ENCODE measurements at places on chromosomes 7 and 10.

DNA sequence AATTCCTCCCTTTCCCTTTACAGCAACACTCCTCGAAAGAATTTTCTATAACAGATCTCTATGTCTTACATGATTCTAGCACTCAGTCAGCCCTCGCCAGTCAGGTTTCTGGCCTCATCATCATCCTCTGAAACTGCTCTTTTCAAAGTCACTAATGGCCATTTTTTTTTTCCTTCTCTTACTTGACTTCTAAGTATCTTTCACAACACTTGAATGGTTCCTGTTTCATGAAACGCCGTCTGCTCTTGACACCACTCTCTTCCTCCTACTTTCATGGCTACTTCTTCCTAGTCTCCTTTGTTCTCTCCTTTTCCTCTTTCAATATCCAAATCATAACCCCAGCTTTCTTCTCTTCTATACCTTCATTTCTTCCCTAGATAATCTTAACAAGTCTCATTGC, 100.5 kb upstream of the NRP1 start:
- no peak for DNase-seq

DNA sequence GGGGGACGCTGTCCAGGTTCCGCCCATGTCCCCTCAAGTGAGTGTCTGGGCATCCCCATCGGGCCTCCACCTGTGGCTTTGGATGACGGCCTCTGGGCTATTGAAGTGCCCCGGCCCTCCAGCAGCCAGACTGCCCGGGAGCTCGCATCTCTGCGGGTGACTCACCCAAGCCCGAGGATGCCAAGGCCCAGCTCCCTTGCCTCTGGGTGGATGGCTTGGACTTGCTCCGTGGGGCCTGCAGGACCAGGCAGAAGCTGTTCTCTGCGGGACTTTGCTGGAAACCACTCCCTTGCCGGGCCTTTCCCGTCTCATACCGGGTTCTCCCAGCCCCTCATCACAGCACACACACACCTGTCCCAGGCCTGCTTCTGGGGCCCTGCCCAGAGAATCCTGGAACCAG, 22.4 kb downstream of the DPYSL4 start:
- DNase-seq, result peak; percentile 34

DNA sequence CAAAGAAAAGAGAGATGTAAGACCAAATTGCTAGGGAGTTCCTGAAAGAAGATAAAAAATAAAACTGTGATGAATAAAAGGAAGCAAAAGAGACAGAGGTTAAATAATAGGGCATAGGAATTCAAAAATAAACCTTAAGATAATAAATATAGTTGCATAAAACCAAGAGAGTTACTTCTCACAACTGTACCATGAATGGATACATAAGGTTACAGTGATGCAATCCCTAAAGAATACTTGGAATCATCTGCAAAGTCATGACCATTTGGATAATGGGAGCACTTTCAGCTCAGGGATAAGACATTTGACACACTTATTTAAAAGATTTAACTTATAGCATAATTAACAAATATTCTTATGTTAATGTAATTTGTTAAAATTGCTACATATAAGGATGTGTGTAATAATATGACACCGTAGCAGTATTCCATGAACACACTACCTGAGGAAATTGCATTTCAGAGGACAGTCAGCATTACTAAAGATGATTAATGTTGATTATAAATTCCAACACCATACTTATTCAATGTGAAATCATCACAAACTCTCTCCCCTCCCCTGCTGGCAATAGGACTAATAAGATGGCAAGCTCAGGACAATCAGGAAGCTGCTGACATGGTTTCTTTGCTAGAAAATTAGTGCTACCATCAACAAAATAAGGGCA, 202.1 kb upstream of the AKR1E2 start:
- no peak for DNase-seq

GRCh38 chr10:77310288-77310840, 327.2 kb downstream of the KCNMA1 start:
- DNase-seq, result no peak

DNA sequence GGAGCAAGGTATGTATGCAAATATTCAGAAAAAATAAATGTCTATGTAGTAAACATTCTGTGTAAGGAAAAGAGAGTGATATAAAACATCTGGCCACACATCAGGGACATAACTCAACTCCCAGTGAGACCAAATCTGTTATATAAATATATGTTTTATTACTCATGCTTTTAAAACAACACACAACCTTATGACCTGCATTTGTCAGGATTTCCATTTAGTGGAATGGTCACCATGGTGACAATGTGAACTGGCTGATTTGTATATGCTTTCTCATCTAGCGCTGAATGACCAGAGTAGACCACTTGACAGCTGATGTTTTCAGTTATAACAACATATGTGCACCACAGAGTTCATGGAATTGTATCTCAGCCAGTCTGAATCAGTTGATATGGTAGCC, 551.7 kb downstream of the HTR7 start:
- DNase-seq, result no peak

- DNase-seq, result no peak
These were observed 8.3 kb downstream of the BRAT1 start for GRCh38 chr7:2546776-2547586.

- DNase-seq, result no peak
These were observed 266.9 kb downstream of the NEBL start for GRCh38 chr10:20630092-20630643.

GRCh38 chr7:111329367-111330234, 232.7 kb downstream of the IMMP2L start:
- DNase-seq, result no peak

DNA sequence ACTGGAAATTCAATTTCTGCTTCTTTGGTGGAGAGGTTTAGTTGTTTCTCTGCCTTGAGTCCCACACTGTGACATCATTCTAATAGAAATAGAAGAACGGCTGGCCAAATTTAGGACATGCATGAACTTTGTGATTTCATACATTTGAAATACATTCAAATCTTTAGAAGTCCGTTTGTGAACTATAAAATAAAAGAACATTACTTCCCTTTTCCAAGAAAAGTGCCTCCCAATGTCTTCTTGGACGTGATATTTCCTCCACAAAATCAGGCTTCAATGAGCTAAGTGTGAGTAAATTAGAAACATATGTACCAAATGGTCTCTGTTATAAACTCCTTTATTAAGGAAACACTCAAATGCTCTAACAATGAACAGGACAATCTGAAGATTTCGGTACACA, 314.5 kb upstream of the AKR1E2 start:
- DNase-seq, result no peak

DNA sequence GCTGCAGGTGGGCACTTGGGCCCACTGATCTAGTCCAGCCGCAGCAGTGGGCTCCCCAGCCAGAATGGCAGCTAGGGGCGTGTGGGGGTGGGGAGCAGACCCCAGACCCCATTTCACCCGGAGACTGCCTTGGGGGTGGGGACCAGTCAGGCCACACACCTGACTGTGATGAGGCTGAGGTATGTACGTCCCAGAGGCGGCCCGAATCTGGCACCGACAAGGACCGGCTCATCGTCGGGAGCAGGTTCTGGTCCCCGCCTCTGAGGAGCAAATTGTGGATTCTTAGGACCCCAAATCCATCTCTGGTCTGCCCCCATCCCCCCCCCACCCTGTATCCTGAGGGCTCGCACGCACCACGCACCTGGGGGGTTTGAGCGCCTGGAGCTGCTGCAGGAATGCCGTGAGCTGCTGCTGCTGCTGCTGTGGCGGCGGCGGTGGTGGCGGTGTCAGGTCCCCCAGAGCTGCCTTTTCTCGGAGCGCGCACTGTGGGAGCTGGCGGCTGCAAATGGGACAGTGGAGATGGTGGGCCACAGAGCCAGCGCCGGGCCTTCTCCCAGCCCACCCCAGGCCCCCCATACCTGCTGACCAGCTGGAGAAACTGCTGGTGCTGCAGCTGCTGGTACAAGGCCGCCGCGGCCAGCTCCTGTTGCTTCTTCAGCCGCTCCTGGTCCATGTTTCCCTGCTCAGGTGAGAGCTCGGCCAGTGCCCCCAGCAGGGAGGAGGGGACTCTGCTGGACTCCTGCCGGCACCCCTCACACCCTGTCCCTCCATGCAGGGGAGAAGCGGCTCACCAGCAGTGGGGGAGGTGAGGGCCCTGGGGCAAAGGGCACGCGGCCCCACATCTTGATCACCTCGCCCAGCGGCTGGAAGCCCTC, 10.2 kb downstream of the GIGYF1 start:
- no peak for DNase-seq

- no peak for DNase-seq
These were observed 18.9 kb upstream of the NRP1 start for GRCh38 chr10:33353334-33353733.

DNA sequence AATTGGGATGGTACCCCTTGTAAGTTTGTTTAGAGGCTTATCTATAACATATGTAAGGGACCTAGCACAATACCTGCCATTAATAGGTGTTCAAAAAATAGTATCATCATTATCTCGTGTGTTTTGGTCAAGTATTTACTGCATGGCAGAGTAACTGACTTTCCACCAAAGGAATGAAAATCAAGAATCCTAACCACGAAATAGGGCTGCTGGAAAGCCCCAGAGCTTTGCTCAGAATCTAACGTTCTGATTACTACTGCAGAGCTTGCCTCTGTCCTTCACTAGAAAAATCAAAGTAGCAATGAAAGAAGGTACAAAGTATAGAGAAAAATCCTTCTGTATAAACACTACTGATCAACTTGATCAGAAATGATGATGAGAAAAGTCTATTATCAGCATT, 34.9 kb downstream of the DCLRE1C start:
- DNase-seq, result no peak

DNA sequence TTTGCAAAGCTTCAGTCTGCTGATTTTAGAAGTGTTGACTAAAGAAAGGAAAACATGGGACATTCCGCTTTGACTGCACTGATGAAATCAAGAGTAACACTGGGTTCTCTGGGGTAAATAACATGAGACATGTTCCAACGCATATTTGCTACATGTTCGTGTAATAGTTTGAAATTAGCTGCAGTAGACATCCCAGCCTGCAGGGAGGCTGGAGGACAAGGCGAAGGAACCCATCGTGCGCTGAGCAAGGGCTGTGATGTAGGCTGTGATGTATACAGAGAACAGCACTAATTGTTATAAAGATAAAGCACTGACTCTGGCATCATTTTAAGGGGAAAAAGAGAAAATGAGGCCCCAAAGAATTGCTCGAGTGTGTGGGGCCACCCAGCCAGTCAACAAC, 40.3 kb downstream of the SFMBT2 start:
- no peak for DNase-seq

DNA sequence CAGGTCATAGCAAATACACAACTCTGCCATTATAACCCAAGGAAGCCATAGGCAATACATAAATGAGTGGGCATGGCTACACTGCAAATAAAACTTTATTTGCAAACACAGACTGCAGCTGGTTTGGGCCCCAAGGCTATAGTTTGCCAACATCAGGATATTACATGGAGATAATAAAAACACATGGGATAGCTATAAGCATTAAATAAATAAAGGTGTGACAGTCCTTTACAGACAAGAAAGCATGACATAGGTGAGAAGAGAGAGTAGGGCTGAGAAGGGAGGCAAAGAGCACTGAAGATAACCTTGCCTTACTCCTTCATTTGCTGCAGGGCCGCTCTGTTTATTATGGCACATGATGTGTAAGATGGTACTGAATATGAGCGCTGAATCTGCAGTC, 135.1 kb upstream of the GHITM start:
- DNase-seq, result no peak

DNA sequence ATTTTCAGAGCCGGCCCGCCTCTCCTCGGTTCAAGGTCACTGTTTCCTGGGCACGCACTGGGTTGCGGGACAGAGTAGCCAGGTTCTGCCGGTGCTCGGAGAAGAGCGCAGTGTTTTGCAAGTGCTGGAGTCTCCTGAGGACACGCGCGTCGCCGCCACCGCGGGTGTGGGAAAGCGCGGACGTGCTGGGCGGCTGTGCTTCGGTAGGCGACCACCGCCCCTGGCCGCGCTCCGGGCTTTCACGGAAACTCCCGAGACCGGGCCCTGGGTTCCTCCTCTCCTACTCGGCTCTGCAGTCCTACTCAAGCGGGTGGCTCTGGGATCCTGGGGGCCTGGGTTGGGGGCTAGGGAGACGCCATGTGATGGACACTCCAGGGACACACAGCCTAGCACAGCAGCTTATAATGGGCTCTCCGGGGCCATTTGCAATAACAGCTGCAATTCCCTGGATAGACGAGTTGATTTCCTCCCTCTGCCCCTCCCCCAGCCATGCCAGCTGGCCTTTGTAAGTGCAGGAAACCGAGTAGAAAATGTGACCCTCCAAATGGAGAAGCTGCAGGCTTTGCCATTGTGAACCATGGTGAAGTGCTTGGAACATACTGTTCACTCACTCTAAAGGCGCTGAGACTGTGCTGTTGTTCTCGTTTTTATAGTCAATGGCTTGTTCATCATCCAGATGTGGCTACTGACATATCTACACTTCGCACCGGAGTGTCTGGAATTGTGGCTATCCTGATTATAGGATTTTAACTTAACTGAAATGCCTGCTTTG, 2.1 kb downstream of the FRAT1 start:
- peak; percentile 32 for DNase-seq

DNA sequence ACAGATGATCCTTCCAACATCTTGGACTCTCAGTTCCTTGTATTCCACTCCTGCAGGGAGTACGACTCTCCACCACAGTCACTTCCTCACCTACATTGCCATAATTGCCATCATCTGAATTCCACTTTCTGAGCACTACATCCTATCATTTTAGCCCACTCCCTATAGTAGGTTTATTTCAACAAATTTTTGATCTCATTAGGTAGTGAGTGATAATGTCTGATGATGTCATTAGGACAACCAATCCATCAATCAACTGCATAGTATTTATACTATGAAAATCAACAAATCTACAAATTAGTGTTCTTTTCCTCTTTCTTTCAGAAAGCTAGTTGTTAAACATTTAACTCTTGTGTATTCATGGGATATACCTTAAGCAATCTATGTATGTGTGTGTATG, 13.7 kb upstream of the TRA2A start:
- no peak for DNase-seq

DNA sequence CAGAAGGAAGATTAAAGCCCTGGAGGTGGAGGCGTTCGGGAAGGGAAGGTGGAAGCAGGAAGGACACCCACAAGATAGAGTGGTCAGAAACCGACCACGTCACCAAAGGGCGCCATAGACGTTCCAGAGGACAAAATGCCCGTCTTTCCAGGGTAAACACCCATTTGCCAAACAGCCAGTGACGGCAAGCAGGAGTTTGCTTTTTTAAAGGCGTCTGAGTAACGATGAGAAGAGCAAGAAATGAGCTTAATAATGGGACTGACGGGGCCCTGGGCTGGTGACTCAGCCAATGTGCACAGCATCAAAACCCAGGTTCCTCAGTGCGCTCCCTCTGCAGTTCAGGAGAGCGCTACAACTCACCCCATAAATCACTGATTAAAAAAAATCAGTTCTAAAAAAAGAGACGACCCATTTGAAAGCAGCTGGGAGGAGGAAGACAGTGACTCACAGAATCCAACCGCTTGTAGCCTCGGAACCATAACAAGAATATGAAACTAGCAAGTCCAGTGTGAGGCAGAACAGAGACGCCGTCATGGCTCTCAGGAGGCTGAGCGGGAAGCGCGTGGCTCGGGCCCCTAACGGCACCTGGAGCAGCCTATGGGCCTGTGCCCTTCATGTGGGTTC, 5.9 kb downstream of the DIP2C start:
- DNase-seq, result no peak

GRCh38 chr10:68151453-68151852, 42.2 kb downstream of the MYPN start:
- no peak for DNase-seq
